Caudate nucleus (tissue), 63 donors: ENCODE measurements at places on chromosomes 16 and 17.
A peak's percentile ranks its signal among the peaks of the same experiment; 100 is the strongest.

GRCh38 chr16:80299416-80299815 lies 241.4 kb upstream of the DYNLRB2 start:
- no peak for DNase-seq

DNA sequence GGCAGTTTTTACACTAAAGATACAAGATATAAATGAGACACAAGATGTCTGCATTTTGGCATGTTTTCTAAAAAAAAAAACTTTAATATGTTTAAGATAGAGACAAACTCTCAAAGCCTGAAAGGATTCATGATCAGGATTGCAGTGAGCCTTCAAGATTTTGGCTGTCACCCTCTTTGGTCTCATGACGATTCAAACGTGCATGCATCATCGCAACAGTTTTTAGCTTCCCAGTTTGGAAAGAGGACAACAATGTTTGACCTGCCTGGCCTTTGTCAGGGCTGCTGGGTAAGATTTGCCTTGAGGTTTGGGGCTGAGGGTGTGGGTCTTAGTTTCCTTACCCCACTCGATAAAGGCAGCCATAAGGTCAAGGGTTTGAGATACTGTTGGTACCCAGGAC lies 134.1 kb downstream of the RGS9 start:
- no peak for DNase-seq

DNA sequence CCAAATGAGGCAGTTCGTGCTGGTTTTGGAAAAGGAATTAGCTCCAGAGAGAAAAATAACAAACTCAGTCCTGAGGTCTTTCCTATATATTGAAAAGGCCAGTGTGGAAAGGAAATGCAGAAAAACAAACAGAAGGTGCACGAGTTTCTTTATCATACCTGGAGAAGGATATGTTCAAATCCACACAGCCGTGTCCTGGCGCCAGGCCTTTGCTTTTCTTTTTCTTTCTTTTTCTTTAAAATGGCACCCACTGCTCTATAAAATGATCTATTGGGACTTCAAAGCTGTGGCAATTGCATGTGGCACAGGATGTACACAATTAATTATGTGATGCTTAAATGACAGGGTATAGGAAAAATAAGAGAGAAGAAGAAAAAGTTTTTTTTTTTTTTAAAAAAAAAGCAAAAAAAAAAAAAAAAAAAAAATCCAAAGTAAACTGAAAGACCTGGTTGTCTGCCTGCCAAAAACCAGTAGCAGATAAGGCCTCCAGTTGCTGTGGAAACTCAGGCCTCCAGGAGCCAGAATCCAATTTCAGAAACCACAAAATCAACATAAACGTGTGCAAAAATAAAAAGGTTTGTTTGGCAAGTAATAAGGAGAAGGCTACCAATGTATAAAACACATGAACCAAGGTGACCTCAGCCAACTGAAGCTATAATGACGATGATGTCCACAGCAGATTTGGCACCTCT lies 957.6 kb upstream of the SOX9 start:
- DNase-seq: no peak

GRCh38 chr17:74466828-74467184 lies 372 bp downstream of the CD300A start:
- DNase-seq: no peak

- peak; percentile 6 for DNase-seq
These were observed 53.7 kb downstream of the SNX20 start for GRCh38 chr16:50627419-50627818.

DNA sequence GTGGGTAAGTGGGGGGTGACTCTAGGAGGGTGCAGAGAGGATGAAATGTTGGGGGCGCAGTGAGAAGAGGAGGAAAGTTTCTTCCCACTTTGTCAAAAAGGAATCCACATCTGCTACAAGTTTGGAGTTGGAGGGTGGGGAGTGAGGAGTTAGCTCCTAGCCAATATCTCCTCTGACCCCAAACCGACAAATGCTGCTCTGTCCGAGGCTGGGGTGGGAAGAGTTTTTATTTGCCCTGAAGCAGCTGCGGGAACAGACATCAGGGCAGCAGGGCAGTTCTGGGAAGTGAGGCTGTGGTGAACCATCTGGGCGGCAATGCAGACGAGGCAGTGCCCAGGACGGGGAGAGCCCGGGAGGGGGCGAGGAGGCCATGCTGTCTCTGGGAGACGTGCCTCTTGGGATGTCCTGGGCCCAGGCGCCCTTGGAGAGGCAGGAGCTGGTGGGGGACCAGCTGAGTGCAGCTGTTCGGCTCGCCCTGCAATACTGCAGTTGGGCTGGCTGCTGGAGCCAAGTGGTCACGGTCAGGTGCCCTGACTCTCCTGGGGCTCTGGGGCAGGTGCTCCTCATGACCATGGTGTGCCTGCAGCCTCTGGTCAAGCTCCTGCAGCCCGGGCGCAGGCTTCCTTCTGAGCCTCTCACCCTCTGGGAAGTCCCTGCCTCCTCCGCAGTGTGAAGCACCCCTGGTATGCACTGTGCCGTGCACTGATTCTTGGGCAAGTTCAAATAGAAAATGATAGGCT lies 6.4 kb upstream of the SOCS3 start:
- DNase-seq: no peak

DNA sequence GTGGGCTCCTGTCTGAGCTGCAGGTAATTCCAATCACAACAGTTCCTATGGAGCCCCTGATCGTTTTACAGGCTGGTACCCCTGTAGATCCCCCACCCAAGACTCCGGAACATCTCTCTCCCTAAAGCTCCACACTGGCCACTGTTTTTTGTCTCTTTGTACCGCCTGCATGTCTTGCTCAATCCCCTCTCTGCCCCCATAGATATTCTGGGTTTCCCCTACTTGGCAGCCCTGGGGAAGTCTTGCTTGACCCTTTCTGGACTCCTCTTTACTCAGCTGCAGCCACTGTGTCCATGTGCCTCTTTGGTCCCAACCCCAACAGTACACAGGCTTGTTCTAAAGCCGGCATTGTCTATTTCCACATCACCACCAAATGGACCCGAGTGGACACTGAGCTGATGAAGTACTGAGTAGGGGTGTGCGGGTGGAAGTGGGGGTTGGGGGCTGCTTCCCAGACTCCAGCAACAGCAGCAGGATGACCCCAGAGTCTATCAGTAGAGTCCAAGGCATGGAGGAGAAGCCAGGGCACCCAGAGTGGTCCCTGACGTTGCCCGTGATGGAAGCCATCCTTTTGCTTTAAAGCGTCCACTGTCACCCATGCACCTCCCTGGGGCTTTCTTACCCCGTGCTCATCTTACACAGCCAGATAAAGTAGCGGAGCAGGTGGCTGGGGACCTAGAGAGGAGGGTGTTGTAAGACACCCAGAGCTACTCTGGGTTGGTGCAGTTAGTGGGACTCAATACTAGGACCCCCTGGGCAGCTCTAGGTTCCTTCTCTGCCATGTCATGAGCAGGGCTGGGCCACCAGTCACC lies 6.4 kb downstream of the CD300LB start:
- no peak for DNase-seq

GRCh38 chr17:64216338-64217248 lies 46.5 kb downstream of the TEX2 start:
- DNase-seq: no peak

DNA sequence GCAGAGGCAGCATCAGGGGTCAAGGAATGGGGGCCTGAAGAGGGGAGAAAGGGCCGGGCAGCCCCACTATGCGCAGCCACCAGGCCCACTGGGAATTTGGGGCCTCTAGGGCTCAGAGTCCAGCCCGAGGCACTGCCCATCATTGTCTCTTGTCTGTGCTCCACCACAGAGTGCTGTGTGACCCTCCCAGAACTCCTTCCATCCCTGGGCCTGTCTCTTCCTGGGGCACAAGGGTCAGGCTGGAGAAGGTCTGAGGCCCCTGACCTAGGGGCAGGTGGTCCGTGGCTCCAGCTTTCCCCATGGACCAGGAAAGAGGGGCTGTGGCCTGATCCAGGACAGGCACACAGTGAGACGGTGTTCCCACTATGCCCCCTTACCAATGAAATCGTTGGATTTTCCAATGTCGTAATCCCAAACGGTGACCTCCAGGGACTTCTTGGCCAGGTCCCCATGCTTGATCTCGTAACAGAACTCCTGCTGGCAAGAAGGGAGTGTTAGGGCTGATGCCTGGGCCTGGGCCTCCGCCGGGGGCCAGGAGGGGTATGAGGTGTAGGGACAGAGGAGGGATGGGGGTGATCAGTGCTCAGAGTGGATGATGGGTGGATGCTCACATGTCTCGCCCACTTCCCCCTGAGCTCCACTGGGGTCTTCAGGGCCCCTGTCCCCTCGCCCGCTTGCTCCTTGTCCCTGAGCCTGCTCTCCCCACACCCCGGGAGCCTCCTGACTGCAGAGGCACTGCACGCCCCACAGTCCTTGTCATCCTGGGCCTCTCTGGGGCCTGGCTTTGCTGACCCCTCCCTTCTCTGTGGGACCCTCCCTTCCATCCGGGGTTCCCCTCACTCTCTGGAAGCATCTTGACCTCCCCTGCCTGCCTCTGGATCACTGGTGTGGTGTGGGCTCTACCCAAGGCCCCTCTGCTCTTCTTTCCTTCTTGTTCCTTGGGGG lies 10.7 kb downstream of the SCGB1C2 start:
- no peak for DNase-seq

DNA sequence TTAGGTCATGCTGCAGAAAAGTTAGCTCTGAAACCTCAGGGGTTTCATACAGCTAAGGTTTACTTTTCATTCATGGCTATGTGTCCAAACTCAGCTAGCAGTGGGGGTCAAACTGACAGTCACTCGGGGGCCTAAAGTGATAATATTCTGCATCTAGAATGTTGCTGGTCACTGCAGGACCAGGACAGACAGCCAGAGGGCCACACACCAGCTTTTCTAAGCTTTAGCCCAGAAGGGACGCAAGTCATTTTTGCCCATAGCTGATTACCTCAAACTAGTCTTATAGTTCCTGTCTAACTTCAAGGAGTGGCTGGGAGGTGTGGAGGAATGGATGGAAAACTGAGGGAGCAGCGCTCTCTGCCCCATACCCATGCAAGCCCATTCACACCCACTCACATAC lies 163.0 kb upstream of the NLRP1 start:
- DNase-seq: no peak

- DNase-seq: no peak
These were observed 937.7 kb downstream of the CDH11 start for GRCh38 chr16:64184156-64184555.

DNA sequence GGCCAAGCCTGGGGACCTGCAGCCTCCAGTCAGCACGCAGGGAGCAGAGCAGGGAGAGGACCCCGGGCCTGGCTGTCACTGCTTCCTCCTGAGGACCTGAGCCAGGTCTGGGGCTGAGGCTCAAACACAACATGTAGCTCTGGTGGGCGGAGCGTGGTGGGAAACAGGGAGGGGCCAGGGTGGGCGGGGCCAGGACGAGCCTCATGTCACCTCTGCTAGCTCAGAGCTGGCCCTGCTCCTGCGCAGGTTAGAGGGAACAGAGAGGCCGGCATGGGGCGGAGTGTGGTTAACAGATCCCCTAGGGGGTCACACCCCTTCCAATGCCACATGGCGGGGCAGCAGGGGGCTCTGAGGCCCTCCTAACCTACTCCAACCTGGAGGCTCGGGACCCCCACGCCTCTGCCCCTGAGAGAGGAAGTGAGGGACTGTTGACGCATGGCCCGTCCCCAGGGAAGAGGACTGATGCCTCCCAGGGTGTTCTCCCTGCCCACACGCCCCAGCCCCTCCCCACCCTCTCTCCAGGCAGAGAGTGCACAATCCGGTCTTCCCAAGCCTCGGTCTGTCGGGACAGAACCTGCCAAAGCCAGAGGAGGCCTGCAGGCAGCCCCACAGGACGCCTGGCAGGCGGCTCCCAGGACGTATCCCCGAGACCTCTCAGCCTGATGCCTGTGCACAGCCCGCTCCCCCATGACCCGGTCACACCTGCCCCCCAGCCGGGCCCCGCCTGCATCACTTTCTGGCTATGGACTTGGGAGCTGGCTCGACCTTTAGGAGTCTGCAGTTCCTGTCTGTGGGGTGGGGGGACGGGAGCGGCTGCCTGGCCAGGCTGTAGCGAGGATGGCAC lies 15.2 kb downstream of the PIEZO1 start:
- no peak for DNase-seq

DNA sequence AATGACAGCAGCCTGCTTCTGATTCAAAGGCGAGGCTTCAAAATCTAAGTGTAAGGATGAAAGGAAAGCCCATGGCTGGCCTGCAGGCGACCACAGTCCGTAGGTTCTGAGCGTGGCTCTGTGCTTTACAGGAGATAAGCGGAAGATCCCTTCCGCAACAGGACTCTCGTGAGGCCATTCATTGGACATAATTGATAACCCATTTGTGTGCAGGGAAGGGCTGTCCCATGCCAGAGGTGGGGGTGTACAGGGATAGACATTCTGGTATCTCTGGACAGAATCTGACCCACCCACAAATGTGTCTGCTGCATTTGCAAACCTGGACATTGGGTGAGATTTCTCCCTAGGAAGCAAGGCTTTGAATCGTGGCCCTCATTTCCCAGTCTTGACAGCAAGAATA lies 4.0 kb downstream of the CYB561 start:
- DNase-seq: no peak

- DNase-seq: no peak
These were observed 33.7 kb upstream of the METTL16 start for GRCh38 chr17:2545393-2545792.

DNA sequence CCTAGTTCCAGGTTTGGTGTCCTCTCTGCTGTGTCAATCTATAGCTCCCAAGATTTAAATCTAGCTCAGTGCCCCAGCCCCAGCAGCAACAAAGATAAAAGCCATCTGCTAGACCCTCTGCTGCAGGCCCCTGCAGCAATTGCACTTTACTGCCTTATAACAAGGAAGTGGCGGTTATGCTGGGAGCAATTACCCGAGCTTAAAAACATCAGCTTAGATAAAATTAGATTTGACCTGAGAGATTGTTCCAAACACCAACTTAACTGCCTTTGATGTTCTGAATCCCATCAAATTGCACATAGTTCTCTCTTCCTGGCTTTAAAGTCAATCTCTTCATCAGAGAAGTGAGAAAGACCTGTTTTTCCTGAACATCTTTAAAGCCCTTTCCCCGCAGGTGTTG lies 62.4 kb upstream of the SHISA6 start:
- no peak for DNase-seq

- DNase-seq: no peak
These were observed 21.2 kb downstream of the CARHSP1 start for GRCh38 chr16:8847623-8848022.

- no peak for DNase-seq
These were observed 15.7 kb downstream of the CARHSP1 start for GRCh38 chr16:8853150-8853549.

GRCh38 chr17:80318166-80318565 lies 57.5 kb downstream of the RNF213 start:
- no peak for DNase-seq

- DNase-seq: no peak
These were observed 222.8 kb downstream of the CCDC182 start for GRCh38 chr17:57522042-57523005.
